ENCODE measurements at places on chromosomes 2 and 18.
A peak's percentile ranks its signal among the peaks of the same experiment; 100 is the strongest.

DNA sequence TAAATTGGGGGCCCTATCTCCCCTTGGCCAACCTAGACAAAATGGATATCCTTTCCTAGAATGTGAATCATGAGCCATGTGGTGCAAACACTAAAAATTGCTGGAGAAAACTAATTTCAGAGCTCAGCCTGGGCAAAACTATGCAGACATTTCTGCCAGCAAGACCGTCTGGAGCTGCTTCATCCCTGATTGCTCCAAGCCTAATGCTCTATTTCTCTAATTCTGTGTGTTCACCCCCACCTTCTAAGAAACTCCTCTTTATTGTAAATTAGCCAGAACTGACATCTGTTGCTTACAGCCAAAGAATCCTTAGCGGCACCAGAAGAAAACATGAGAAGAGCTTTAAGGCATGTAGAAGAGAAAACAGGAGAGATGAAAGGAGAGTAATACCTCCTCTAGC lies 337.7 kb upstream of the CHAC2 start:
- no peak for DNase-seq

- no peak for DNase-seq
These were observed 95.5 kb upstream of the COL3A1 start for GRCh38 chr2:188878716-188879115.

- DNase-seq = no peak
These were observed 414.9 kb downstream of the SATB2 start for GRCh38 chr2:199042660-199043379.

DNA sequence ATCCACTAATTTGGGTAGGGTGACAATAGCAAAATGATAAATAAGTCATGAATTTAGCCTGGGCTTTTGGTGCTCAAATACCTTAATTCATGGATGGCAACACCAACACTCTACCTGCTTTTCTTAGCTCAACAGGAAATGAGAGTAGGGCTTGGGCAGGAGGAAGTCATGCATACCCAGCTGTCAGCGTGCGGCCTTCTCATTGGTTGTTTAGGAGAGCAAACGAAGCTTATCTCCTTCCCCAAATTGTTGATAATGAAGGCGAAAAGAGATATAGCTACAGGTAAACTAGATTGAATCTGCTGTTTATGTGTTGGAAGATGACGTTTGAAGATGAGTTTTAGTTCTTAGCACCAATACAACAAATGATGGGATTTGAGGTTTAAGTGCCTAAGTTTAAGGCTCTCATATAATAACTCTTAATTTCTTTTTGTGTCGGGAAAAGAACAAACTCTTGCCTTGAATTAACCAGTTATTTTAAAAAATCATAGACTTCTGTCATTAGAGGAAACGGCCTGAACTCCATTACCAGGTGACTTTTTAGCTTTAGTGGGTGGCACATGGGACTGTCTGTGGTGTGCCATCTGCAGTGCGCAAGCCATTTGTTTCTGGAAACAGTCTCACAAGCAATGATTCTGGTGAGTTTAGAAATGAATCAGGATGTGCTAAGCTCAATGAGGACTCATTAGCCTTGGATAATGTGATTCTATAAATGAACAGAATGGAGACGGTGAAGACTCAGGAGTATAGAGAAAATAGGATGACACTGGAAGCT lies 19.8 kb downstream of the MAP4K4 start:
- no peak for DNase-seq

GRCh38 chr2:14654835-14655282 lies 22.3 kb downstream of the LRATD1 start:
- no peak for DNase-seq

DNA sequence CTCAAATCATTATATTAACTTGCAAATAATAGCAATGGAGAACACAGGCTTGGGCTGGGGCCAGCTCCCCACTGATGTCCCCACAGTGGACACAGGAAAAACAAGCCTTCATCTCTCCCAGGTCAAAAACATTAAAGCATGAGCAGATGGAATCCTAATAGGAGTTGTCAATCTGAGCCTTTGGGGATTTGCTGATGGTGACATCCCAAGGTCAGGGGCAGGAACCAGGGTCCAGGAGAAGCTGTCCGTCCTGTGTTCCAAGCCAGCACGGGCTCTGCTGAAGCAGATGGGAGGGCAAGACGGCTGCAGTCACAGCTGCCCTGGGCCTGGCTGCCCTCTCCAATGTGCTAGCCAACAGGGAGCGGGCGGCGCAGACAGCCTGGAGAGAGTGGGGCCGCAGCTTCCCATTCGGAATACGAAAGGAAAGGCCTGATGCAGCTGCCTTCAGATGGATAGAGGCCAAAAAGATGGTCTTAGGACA lies 135.5 kb downstream of the NDUFA10 start:
- no peak for DNase-seq

GRCh38 chr2:52395912-52396311 lies 1364.0 kb upstream of the NRXN1 start:
- DNase-seq = peak; percentile 83

GRCh38 chr2:151627353-151627752 lies 106.9 kb downstream of the NEB start:
- no peak for DNase-seq

DNA sequence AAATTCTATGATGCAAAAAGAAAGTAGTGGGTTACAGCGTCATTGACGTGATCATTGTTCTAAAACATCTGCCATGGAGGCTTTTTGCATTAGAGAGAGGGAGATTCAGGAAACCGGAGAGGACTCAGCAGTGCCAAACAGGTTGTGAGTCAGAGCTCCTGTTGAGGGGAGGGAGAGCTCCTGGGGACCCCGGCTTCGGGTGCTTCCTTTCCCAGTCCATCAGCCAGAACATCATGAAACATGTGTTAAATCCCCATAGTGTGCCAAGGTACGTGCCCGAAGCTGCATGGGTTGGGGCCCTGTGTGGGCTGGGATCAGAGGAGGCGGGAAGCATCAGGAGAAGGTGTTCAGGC lies 791 bp upstream of the CYRIA start:
- peak; percentile 78 for DNase-seq

DNA sequence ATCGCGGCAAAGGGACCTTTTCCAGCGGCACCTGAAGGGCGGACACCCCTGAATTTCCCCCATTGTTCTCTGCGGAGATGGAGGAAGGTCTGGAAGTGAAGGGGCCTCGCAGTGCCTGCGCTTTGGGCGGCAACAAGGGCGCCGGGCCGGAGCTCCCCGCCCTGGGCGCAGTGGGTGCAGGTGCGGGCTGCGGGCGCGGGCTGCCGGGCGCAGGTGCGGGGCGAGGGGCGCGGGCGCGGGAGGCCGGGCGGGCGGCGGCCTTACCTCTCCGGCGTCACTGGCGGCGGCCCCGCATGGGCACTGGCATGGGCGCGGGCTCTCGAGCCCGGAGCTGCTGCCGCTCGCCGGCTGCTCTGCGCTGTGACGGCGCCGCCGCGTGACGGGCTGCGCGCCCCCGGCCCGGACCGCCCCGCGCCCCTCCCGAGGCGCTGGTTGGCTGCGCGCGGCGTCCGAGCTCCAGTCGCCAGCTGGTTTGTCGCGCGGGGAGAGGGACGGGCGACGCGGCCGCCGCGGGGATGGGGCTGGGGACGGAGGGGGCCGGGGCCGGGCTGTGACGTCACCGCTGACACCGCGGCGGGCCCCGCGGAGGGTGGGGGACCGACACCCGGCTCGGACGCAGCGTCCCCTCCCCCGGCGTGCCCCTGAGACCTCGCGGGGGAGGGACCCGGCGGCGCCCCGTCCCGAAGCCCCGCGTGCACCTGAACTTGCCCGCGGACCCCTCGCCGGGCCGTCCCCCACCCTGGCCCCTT lies at the start of gene KIF1A:
TSS of gene KIF1A (minus strand) at position 362 of the 749 bp plus-strand sequence. CDS start 22,467 bp downstream, outside the sequence.
- DNase-seq = no peak

DNA sequence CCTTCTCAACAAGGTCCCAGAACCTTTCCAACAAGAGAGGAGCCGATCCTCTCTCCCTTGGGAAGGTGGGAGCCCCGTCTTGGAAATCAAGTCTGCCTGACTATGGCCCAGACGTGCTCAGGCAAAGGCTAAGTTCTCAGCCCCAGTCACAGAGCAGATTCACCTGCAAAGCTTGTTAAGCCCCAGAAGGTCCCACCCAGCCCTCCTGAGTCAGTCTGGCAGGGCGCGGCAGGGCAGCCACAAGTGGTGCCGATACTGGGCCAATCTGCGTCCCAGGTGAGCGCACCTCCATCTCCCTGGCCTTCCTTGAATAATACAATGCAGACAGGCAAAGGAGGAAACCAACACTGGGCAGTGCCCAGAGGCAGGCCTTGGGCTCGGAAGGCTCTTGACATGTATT lies 15.0 kb downstream of the CRACDL start:
- no peak for DNase-seq

DNA sequence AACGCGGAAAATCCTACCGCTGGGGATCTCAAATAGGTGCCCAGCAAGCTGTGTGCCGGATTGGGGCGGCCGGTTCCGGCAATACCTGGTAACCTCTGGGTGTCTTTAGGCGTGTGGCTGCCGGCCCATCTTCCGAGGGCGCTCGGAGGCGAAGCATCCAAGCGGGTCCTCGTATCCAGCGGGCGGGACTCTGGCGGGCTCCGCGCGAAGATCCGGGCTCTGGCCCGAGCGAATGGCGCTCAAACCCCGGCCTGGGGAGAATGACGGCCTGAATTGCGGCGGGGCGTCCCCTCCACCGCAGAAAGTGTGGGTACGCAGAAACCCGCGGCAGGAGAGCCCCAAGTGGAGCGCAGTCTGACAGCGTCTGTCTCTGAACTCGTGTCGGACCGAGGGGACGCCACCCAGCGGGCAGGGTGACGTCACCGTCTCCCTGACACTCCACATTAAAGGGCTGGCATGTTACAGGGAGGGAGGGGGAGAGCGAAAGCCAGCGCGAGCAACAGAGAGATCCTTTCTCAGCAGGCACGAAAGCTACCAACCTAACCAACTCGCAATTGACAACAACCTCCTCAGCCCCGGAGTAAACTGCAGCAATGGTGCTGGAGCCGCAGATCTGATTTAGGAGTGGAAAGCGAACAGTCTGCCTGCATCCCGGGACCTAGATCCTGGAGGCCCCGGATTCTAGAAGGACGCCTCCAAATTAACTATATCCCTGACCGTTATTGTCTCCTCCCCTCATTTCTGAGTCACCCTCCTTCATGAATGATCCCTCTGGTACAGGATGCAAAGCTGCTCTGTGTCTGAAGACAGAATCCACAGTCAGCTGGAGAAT lies at the start of gene SKOR2:
TSS of gene SKOR2 (minus strand) at position 372 of the 832 bp plus-strand sequence. CDS start 2,477 bp downstream, outside the sequence.
- DNase-seq = no peak

DNA sequence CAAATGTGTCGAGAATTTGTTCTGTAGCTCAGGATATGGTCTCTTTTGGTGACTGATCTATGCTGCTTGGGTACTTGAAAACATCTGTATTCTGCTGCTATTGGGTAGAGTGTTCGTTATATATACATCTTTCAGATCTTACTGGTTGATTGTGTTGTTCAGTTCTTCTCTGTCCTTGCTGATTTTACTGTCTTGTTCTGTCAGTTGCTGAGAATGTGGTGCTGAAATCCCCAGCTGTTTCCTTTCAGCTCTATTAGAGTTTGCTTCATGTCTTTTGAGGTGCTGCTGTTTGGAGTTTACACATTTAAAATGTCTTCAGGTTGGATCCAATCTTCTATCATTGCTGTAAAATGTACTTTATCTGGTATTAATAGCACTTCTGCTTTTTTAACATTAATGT lies 12.9 kb downstream of the BCL2L11 start:
- no peak for DNase-seq

- DNase-seq = no peak
These were observed 233.7 kb upstream of the MEIS1 start for GRCh38 chr2:66201242-66201641.

- no peak for DNase-seq
These were observed 147.8 kb downstream of the PMAIP1 start for GRCh38 chr18:60047556-60047955.

- peak; percentile 7 for DNase-seq
These were observed 43.3 kb downstream of the CMPK2 start for GRCh38 chr2:6822406-6822805.

DNA sequence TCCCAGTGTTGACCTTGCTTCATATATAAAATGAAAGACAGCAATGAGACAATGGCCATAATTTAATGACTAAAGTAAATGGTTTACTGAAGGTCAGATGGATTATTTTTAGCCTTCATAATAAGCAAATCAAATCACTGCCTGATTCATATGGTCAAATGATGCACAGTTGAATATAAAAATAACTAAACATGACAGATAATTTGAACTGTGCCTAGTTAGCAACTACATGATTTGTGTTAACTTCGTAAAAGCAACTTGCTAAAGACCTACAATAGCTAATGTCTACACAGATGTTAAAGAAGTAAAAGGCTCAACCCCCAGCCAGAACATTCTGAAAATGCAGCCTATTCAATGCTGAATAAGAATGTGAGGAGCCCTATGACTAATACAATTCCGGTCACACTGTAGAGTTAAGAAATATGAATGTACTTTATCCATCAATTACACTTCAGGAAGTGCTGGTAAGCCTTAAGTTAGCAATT lies 590.8 kb upstream of the CDH2 start:
- peak; percentile 87 for DNase-seq

GRCh38 chr2:47309472-47309951 lies 93.4 kb upstream of the MSH2 start:
- no peak for DNase-seq

DNA sequence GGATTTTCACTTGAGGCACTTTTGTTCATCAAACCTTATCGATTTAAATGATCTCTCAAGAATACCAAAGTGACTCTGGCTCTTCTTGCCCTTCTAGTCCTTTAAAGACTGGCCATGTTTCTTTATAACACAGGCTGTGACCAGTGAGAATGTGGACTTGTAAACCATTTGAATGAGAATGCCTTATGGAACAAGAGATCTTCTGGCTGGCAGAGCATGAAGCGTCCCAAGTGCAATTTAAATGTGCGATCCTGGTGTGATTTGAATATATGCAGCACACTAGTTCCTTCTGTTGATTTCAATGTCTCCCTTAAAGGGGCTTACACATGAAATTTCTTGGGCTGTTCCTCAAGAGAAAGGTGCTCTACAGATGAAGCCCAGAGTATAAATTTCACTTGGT lies 262.4 kb upstream of the CCDC68 start:
- DNase-seq = no peak

GRCh38 chr2:120210270-120210693 lies 12.9 kb downstream of the TMEM185B start:
- DNase-seq = no peak

GRCh38 chr2:239937866-239938640 lies 87.1 kb downstream of the NDUFA10 start:
- DNase-seq = no peak

DNA sequence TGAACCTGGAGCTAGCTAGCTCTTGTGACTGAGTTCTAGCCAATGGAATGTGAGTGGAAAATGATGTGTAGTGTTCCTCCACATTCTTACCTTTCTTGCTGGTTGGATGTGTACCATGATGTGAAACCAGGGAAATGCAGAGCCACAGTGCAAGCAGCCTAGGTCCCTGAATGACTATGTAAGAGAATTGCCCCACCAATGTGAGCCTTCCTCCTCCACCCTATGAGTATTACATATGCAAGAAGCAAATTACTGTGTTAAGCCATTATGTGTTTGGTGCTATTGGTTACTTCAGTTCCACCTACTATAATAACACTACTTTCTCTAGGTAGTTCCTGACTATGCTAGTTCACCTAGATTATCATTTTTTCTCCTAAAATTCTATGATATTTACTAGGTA lies 39.6 kb downstream of the LCLAT1 start:
- no peak for DNase-seq

DNA sequence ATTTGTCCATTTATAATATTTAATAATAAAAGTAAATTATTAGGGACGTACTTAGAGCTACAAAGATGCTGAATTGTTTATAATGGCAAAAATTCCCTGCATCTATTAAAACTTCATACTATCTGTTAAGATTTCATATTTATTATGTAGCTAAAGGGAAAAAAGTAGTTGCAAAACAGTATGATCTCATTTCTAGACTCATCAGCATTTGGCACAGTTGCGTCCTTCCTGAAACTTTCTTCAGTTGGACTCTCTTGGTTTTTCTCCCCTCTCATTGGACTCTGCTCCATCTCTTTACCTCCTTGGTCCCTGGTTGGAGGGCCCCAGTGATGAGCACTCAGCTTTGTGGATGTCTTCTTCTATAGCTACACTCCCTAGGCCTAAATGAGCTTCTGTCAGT lies 99.6 kb downstream of the TMEM247 start:
- DNase-seq = peak; percentile 12
